ENCODE measurements at places on chromosomes 7 and 10.
A peak's percentile ranks its signal among the peaks of the same experiment; 100 is the strongest.

DNA sequence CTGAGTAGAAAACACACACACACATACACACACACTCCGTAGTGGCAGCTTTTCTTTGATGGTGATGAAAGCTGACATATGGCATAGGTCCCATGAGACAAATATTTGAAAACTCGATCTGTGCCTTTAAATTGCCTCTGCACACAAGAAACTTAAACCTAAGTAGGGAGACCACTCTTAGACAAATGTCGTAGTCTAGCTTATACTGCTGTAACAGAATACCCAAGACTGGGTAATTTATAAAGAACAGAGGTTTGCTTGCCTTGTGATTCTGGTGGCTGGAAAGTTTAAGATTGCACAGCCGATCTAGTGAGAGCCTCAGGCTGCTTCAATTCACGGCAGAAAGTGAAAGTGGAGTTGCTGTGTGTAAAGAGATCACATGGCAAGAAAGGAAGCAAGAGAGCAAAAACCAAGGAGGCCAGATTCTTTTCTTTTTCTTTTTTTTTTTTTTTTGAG, 489.4 kb upstream of the SORCS1 start:
- no peak for DNase-seq

GRCh38 chr10:109104806-109105205, 818.5 kb downstream of the XPNPEP1 start:
- DNase-seq = no peak

DNA sequence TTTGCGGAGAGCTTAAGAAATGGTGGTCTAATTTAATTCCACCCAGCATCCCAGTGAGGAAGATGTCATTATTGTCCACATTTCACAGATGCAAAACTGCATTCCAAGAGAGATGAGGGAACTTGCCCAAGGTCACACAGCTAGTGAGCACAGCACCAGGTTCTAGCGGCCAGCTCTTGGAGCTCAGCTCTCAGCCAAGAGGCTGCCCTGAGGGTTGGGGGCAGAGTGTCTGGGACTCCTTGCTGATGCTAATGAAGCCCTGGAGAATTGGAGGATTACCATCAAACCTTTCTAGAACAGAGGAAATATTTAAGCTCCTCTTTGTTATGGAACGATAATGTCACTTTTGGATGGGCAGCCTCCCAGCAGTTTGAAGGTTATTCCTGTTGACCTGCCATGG, 48.0 kb downstream of the PLPP4 start:
- no peak for DNase-seq

- DNase-seq = no peak
Observed at GRCh38 chr7:16929146-16929762, 47.5 kb upstream of the AGR3 start.

- no peak for DNase-seq
Observed at GRCh38 chr7:34225193-34225592, 319.9 kb downstream of the BMPER start.

DNA sequence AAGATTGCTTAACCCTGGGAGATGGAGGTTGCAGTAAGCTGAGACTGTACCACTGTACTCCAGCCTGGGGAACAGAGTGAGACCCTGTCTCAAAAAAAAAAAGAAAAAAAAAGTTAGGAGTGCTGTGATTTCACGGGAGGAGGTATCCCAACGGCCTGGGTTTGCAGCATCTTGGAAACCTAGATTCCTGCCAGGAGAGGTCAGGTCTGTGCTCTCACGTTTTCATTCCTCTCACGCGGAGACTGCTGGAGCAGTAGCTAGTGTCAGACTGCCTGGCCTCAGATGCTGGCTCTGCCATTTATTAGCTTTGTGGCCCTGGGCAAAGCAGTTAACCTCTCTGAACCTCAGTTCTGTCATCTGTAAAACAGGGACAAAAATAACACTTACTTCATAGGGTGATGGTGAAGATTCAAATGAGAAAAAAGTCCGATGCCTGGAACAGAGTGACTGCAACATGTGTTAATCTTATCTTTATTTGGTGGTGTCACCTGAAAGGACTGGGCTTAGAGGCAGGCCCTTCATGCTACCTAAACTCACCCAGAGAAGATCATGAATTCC, 94.9 kb downstream of the GAD2 start:
- no peak for DNase-seq

- no peak for DNase-seq
Observed at GRCh38 chr10:34789966-34790506, 25.1 kb downstream of the PARD3 start.

GRCh38 chr10:7792541-7792940, 4.6 kb downstream of the ATP5F1C start:
- DNase-seq = no peak

- no peak for DNase-seq
Observed at GRCh38 chr7:129188372-129188891, at the start of gene SMO. Gene SMO (plus strand): TSS chr7:129188633. CDS start chr7:129189152, 519 bp downstream.

GRCh38 chr10:52779541-52780390, 7.2 kb upstream of the MBL2 start:
- DNase-seq = no peak

- DNase-seq = no peak
Observed at GRCh38 chr10:110571093-110571743, 3.7 kb downstream of the SMC3 start.

- DNase-seq = no peak
Observed at GRCh38 chr7:157280216-157280841, 56.5 kb upstream of the DNAJB6 start.

- DNase-seq = no peak
Observed at GRCh38 chr10:44153918-44154670, 230.8 kb downstream of the CXCL12 start.

- no peak for DNase-seq
Observed at GRCh38 chr10:61376908-61377368, 76.2 kb downstream of the TMEM26 start.

- no peak for DNase-seq
Observed at GRCh38 chr10:71253981-71254818, 41.8 kb downstream of the UNC5B start.

- DNase-seq = no peak
Observed at GRCh38 chr7:65800890-65801341, 72.0 kb upstream of the VKORC1L1 start.

DNA sequence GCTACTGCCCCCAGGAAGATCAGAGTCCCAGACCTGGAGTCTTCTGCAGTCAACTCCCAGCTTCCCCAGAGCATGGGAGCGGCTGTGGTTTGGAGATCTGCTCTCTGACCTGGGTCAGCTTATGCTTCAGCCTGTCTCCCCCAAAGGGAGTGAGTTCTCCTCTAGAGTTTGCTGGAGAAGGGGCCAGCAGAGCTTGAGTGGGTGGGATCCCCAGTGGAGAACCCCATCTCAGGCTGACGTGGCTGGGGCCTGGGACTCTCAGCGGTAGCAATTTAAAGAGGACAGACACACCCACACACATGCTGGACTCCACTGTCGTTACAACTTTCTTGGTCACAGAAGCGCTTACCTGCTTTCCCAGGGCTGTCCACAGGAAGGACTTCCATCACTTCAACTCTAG, 6.3 kb downstream of the UNC5B start:
- no peak for DNase-seq

DNA sequence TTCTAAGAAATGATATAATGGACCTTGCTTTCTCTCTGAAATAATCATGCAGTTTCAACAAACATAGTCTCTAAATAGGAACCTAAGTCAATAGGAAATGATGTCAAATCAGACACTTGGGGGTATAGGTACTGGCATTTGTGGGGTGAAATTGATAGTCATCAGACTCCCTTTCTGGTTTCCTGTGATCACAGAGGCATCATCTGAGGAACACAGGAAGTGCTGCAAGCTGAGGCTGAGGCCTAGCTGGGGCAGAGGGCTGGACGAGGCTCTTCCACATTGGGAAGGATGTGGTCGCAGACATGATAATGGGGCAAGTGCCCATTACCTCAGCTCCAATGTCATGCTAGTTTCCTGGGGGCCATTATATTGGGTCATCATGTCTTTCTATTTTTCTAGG, 33.5 kb upstream of the TARP start:
- no peak for DNase-seq

DNA sequence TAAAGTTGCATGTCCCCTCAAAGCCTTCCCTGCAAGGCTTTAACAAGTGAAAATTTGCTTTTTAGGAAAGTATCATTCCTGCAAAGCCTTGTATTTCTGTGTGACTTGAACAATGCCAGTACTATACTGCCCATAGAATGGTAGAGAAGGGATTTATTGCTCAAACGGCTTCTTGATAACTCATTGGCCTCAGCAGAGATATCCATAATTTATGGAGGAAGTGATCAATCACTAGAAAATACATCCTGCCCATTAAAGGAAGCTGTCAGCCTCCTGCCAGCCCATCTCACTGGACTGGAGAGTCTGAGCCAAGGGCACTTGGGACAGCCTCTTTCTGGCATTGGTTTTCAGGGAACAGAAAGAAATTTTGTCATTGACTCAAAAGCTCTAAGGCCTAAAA, 152.6 kb downstream of the XPNPEP1 start:
- no peak for DNase-seq

GRCh38 chr7:131591687-131592319, 35.4 kb upstream of the PODXL start:
- no peak for DNase-seq

GRCh38 chr7:123641901-123642300, 13.8 kb upstream of the LMOD2 start:
- no peak for DNase-seq

DNA sequence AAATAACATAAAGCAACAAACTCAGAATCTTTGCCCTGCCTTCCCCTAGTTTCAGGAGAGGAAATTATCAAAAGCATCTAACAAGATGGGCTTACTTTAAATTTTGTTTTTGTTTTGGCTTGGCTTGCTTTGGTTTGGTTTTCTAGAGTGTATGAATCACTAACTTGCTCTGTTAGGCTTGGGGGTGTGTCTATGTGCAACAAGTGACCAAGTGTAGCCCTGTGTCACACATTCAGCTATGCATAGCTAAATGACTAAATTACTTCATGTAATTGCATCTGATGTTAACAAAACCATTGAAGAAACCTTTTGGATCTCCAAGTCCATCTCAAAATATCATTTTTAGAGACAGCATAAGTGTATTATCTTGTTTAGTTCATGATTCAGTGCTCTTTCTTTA, 251.0 kb downstream of the TFEC start:
- no peak for DNase-seq

DNA sequence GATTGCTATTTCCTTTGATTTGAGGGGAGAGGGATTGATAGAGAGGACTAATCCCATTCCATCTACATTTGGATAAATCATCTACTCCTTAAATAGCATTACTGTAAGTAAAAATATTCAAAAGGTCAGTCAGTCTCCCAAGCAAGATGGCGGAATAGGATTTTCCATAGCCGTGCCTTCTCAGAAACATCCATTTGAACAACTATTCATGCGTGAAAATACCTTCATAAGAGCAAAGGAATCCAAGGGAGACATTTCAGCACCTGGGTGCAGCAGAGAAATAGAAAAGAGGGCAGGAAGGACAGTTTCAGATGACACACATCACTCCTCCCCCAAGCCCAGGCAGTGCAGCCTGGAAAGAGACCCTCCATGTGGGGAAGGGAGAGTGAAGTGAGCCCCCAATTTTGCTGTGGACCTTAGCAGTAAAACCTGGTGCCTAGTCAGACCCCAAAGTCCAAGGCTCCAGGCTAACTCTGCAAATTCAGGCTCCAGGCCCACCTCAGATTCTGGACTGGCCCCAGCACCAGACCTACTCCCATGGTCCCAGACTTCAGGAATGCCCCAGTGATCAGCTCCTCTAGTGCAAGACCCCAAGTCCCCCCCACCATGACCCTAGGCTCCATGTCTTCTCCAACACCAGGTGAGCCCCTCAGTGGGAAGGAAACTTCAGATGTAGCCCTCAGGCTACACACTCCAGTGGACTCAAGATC, 104.3 kb upstream of the LANCL2 start:
- no peak for DNase-seq

DNA sequence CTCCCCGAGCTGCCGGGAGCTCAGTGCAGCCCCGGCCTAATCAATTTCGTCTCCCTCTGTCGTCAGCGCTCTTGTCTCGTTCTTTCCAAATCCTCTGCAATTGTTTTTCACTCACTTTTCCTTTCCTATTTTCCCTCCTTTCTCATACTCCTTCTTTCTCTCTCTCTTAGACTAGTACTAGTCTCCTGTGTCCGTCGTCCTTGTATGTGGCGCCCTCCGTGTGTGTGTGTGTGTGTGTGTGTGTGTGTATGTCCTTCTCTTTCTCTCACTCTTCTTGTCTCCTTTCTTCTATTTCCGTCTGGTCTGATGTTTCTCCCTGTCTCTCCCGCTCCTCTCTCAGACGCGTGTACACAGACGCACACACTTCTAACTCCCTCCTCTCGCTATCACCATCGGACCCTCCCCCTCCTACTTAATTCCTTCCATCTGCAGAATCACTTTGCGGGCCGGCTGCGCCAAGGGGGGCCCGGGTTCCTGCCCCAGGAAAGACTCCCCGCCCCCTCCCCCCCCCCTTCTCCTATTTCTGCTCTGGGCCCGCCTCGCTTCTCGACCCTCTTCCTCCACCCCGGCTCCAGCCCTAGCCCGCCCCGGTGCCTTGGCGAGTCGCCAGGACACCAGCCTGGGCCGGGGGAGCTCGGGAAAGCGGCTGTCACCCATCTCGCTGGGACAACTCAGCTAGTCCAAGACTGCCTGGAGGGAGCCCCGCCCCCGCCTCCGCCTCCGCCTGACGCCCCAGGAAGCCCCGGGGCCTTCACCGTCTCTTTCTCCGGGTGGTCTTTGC, 743 bp upstream of the ZCCHC24 start:
- peak; percentile 8 for DNase-seq

- DNase-seq = no peak
Observed at GRCh38 chr10:21978191-21978862, 25.2 kb downstream of the DNAJC1 start.

DNA sequence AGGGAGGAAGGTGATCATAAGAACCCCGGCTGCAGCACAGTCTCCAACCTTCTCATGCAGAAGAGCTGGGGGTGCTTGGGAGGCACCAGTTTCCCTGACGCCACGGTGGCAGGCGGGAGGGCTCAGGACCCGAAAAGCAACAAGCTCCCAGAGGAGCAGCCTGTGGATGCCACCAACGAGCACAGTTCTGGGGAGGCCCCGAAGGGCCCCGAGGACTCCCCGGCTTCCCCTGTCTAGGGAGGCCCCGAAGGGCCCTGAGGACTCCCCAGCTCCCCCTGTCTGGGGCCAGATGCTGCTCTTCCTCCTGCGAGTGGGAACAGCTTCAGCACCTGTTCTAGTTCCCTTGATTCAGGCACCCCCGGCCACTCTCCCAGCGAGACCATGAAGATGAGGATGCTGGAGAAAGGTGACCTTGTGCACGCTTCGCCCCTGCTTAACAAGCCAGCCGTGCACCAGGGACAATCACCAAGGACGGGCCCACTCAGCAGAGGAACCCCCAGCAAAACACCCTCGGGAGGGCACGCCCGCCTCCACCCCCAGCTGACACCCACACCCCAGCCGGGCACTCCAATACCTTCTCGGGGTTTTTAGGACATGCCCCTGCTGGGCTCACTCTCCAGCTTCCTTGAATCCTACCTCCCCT, 112.5 kb downstream of the PTPRN2 start:
- DNase-seq = no peak

GRCh38 chr7:115637128-115637527, 393.4 kb downstream of the TFEC start:
- no peak for DNase-seq

GRCh38 chr10:115818012-115818411, 455.0 kb downstream of the GFRA1 start:
- DNase-seq = no peak

GRCh38 chr10:77409697-77410471, 227.7 kb downstream of the KCNMA1 start:
- DNase-seq = no peak

Data from activated CD8-positive, alpha-beta memory T cell treated with anti-CD3 and anti-CD28 coated beads for 1 hour (primary cell).